ENCODE measurements at places on chromosomes 5 and 9.

GRCh38 chr9:114958021-114958843, 27.8 kb upstream of the TNFSF8 start:
- DNase-seq: no peak

GRCh38 chr9:69193685-69194032, 19.6 kb downstream of the TJP2 start:
- DNase-seq: no peak

DNA sequence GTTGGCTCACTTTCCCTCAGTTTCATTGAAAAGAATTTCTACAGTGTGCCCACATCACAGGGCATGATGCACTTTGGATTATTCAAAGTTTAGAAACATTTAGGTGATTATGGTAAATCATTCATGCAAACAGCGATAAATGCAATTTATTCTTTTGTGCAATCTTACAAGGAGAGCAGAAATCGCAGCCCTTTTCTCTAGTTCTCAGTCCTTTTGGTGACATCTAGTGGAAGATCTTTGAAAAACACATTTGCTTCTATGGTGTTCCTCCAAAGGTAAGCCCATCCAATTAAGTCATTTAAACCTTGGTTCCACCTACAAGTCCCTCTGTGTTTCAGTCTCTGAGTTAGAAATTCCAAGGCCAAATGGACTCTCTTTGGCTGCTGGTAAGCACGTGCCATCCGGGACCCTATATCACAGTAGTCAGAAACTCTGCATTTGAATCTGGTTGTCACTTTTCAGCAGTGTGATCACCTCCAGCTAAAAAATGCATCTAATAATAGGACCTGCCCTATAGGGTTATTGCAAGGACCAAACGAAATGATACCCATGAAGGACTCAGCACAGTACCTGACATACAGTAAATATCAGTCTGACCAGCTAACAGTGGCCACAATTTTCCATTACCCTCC, 66.4 kb downstream of the MACROH2A1 start:
- no peak for DNase-seq

- no peak for DNase-seq
Observed at GRCh38 chr5:176994460-176995121, 12.0 kb downstream of the UIMC1 start.

DNA sequence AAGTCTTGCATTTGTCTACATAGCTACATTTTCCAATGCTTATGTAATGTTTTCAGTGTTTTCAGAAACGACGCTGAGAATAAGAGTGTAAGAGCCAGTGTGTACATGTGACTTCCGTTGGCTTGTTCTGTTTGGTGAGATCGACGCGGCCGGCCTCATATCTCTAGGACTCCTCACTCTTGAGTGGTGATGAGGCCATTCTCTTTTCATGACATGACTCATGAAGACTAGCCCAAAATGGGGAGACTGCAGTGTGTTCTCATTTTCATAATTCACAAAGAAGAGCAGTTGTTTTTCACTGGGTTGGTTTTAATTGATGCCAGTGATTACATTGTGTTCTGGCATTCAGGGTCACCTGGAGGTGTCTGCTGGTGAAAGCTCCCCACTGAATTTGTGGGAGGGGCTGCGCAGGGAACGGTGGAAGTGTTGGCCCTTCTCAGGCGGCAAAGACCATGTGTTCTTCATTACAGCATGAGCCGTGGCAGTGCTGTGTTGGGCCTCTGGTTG, 131.5 kb upstream of the OTULINL start:
- no peak for DNase-seq

DNA sequence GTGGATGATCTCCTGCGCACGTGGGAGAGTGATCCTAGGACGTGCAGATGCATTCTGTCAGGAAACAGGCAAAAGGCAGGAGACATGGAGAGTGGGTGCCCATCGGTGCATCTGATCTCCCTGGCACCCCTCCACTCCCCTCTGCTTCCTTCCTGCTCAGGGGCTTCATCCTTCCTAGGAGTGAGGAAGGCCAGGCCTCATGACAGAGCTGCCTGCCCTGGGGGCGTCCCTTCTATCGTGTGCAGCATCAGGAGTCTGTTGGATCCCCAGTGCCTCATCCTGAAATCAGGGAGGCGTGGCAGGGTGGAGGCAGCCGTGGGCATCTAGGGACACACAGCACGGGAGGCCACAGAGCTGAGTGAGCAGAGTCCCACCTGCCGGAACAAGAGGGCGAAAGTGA, 30.1 kb downstream of the UBE2QL1 start:
- DNase-seq: no peak

- DNase-seq: no peak
Observed at GRCh38 chr5:39758426-39758825, 333.6 kb upstream of the DAB2 start.

DNA sequence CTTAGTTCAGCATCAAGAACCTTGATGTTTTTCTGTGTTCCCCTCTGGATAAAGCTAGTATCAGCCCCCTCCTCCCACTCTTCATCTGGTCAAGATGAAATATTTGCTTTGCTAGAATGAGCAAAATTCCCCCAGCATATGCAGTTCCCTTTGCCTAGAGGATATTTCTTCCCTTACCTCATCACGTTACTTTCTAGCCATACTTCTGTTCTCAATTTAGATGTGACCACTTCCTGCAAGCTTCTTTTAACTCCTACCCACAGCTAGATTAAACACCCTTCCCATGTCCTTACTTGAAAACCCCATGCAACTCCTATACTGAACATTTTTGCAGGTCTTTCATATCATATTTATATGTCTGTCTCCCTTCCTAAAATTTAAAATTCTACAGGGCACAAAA, 178.9 kb upstream of the TUSC1 start:
- no peak for DNase-seq

DNA sequence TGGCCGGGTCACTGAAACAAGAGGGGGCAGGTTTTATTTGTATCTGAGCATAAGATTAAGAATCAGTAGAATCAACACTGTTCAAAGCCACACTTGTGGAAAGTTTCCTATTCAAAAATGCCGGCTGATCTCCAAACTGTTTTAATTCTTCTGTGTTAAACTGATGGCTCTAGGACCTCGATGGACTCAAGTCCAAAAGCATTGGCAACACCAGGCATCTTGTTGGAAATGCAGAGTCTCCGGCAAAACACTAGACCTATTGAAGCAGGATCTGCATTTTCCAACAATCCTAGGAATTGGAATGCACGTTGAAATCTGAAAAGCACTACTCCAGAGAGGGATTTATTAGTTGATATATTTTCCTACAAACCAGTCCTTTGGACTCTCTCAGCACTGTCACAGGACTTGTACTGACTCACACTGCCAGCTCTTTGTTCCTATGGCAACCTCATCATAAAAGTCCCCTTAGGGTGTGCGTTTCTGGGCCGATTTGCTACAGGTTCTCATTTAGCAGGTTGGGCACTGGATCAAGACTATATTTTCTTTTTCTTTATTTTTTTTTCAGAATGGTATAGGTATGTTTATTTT, 48.1 kb upstream of the PCA3 start:
- no peak for DNase-seq

- DNase-seq: no peak
Observed at GRCh38 chr9:116452634-116453033, 234.5 kb upstream of the TRIM32 start.

GRCh38 chr9:11142965-11143738, 530.4 kb upstream of the PTPRD start:
- no peak for DNase-seq

GRCh38 chr5:147479949-147480348, 29.9 kb downstream of the DPYSL3 start:
- DNase-seq: no peak

GRCh38 chr9:134539586-134540194, 101.9 kb upstream of the COL5A1 start:
- DNase-seq: no peak

- no peak for DNase-seq
Observed at GRCh38 chr9:22285066-22285465, 161.6 kb upstream of the DMRTA1 start.

- DNase-seq: no peak
Observed at GRCh38 chr5:167770461-167770860, 521.0 kb upstream of the WWC1 start.

- DNase-seq: no peak
Observed at GRCh38 chr5:145984072-145984471, 47.7 kb downstream of the SH3RF2 start.

DNA sequence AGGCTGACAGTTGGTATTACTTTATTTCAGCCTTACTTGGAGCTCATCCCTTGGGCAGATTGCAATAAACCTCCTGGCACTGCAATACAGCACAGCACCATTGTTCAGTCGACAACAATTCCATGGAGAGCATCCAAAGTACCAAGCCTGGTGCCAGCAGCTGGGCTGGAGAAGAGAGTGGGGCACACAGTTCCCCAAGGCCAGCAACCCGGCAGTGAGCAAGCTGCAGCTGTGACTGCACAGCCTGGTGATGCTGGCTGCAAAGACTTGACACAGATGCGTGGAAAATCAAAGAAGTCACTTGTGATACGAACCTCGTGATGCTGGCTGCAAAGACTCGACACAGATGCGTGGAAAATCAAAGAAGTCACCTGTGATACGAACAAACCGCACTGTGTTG, 125.4 kb downstream of the ATPSCKMT start:
- DNase-seq: no peak

- no peak for DNase-seq
Observed at GRCh38 chr5:171226864-171227263, 82.2 kb upstream of the TLX3 start.

DNA sequence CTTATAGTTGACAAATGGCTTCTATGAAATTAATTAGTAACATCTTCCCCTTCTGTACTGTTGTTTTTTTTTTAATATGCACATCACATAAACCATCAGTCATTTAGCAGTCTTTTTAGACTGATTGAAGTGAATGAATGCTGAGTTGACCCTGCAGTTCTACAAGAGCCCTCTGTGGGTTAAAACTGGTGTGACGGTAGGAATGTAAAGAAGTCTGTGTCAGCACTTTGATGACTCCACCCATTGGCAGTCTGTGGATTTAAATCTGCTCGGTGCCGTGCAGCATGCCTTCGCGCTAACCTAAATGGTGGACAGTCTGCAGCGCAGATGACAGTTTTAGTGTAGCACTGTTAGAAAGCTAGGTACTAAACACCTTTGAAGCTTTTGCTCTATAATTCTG, 3.1 kb downstream of the GTF3C4 start:
- DNase-seq: no peak
